ENCODE measurements at places on chromosomes 1 and 21. TPM values are rescaled to one million over a fixed set of nuclear protein-coding genes. Genes with fewer than 3 reads are reported as not detected.

- peaks cover 56% of the 10 kb centered on the region for H3K36me3 ChIP-seq
- no peak for DNase-seq
- no peaks in the 10 kb centered on the region for H3K4me1 ChIP-seq
- H3K27ac ChIP-seq = no peak overlapping the region
- no peak overlapping the region for H3K4me3 ChIP-seq
- no peaks in the 10 kb centered on the region for H3K27me3 ChIP-seq
Measured at GRCh38 chr1:151579436-151580225, 32.2 kb upstream of the SNX27 start.

Gene GPA33
- 3.6 TPM for total RNA-seq

DNA sequence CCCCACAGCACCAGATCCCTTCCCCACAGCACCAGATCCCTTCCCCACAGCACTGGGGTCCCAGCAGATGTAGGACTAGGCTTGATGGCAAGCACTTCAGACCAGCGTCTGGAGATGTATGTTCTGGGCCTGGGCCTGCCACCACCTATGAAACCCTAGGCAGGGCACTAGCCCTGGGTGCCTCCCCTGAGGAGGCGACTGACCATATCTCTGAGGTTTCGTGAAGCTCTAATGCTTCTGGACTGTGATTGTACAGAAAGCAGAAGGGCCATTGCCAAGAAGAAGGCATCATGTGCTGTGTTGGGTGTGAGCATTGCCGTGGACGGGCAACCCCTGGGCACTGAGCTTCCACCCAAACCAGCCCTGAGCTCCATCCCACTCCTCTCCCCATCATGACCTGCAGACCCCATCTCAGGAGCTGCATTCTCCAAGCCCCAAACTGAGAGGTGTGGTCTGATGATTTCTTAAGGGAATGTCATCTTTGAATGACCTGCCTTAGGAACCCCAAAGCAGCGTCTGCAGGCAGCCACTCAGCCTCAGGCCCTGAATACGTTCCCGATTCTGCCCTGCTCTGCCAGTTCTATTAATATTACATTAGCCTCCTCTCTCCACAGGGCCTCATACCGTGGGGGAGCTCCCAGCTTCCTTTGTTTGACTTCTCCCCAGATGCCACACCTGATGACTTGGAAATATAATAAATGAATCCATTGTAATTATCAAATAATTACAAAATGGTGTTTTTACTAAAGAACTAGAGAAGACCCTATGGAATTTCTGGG, 163.4 kb downstream of the TRIM33 start:
- no peaks in the 10 kb centered on the region for H3K36me3 ChIP-seq
- DNase-seq = no peak
- peaks cover 14% of the 10 kb centered on the region for H3K4me1 ChIP-seq

DNA sequence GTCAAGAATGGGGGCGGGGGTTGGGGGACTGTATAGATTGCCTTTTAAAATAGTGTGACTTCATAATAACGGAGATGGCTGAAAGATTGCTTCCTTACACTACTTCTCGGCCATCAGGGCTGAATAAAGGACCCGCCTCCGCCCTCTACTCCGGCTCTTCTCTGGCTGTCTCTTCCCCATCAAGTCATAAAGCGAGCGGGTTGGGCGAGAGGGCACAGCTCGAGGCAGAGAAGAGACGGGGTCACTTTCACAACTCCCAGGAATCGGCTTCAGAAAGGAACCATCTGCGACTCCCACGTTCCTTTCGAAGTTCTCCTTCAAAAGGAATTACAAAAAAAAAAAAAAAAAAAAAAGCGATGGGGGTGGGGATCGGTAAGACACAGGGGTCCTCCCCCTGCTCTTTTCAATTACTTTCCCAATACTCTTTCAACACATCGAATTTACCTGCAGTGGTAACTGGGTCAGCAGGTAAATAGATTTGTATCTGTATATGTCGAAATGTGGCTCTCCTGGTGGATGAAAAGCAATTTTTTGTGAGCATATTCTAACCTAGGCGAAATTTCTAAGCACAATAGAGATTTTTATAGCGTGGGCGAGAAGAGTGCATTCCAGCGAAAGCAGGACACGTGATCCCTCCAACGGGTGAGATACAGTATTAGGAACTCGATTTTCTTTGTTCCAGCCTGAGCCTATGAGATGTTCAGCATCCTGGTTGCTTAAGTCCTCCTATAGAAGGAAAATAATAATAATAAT, 2.0 kb downstream of the LRRC7 start:
- no peaks in the 10 kb centered on the region for H3K36me3 ChIP-seq
- no peak for DNase-seq
- peaks cover 43% of the 10 kb centered on the region for H3K27me3 ChIP-seq
- no peak overlapping the region for H3K4me3 ChIP-seq
- no peak overlapping the region for H3K27ac ChIP-seq

- DNase-seq = no peak
- H3K4me3 ChIP-seq = no peak overlapping the region
- no peaks in the 10 kb centered on the region for H3K27me3 ChIP-seq
- H3K27ac ChIP-seq = no peak overlapping the region
- peaks cover 5% of the 10 kb centered on the region for H3K4me1 ChIP-seq
Measured at GRCh38 chr1:220917101-220917500, 37.9 kb downstream of the HLX start.

- no peaks in the 10 kb centered on the region for H3K27me3 ChIP-seq
- peaks cover 70% of the 10 kb centered on the region for H3K36me3 ChIP-seq
- no peak overlapping the region for H3K27ac ChIP-seq
- no peak overlapping the region for H3K4me3 ChIP-seq
- no peak for DNase-seq
Measured at GRCh38 chr1:3638027-3638426, 11.9 kb downstream of the WRAP73 start.

GRCh38 chr1:197485790-197486189, 217.7 kb downstream of the CRB1 start:
- no peak for DNase-seq
- H3K36me3 ChIP-seq = no peaks in the 10 kb centered on the region
- no peaks in the 10 kb centered on the region for H3K4me1 ChIP-seq
- H3K27ac ChIP-seq = no peak overlapping the region
- no peak overlapping the region for H3K4me3 ChIP-seq
- H3K27me3 ChIP-seq = no peaks in the 10 kb centered on the region

- no peak overlapping the region for H3K27ac ChIP-seq
- no peak for DNase-seq
- H3K4me1 ChIP-seq = peaks cover 58% of the 10 kb centered on the region
- no peaks in the 10 kb centered on the region for H3K27me3 ChIP-seq
- peaks cover 20% of the 10 kb centered on the region for H3K36me3 ChIP-seq
Measured at GRCh38 chr1:203797948-203798655, 2.7 kb downstream of the ZBED6 start.
